Mesenchymal stem cell (in vitro differentiated cells and primary cell): ENCODE measurements at places on chromosomes 5 and 9.

- H3K4me3 ChIP-seq: no peak overlapping the region
- H3K27me3 ChIP-seq: no peaks in the 10 kb centered on the region
- DNase-seq: no peak
- H3K36me3 ChIP-seq: no peaks in the 10 kb centered on the region
- no peak overlapping the region for H3K27ac ChIP-seq
- peaks cover 20% of the 10 kb centered on the region for H3K4me1 ChIP-seq
These were observed 4.6 kb downstream of the BICD2 start for GRCh38 chr9:92760070-92760469.

DNA sequence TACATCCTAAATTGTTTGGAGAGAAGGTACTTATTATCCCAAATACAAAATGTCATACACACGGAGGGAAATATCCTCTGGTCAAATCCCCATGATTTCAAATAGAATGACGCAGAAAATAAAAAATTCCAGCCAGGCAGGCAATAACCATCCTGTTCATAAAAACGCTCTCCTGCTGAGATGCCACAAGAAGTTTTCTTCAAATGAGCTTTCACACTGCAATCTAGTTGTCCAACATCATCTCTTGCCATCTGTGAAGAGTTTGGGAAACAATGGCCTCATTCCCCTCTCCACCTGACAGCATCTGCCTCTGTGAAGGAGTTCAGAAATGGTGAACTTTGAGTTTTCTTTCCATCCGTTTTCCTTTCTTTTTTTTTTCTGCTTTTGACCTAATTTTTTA lies 83.3 kb upstream of the SLC30A5 start:
- H3K36me3 ChIP-seq: no peaks in the 10 kb centered on the region
- H3K4me1 ChIP-seq: peaks cover 4% of the 10 kb centered on the region
- H3K27ac ChIP-seq: peak overlapping the region; percentile 67
- H3K27me3 ChIP-seq: peaks cover 13% of the 10 kb centered on the region

- H3K27me3 ChIP-seq: no peaks in the 10 kb centered on the region
- peak; percentile 37 for DNase-seq
- H3K4me1 ChIP-seq: no peaks in the 10 kb centered on the region
These were observed 424.7 kb downstream of the RAB3C start for GRCh38 chr5:59007460-59008063.

DNA sequence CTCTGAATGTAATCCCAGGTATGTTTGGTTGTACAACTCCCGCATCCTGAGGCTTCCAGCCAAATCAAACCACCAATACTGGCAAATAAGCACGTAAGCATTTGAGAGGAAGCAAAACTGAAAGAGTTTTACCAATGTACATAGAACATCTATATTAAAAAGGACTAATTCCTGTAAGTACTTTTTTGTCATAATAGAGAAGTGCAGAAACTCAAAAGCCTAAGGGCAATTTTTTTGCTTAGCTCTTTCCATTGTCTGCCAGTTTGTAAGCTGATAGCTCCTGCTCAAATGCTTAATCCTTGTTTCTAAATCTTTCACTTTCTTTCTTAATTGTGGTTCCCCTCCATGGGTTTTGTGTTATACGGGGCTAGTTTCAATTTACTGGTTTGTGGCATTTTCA lies 1151.8 kb downstream of the CDH12 start:
- H3K36me3 ChIP-seq: no peaks in the 10 kb centered on the region
- no peaks in the 10 kb centered on the region for H3K4me1 ChIP-seq
- no peak for DNase-seq
- H3K27ac ChIP-seq: no peak overlapping the region

DNA sequence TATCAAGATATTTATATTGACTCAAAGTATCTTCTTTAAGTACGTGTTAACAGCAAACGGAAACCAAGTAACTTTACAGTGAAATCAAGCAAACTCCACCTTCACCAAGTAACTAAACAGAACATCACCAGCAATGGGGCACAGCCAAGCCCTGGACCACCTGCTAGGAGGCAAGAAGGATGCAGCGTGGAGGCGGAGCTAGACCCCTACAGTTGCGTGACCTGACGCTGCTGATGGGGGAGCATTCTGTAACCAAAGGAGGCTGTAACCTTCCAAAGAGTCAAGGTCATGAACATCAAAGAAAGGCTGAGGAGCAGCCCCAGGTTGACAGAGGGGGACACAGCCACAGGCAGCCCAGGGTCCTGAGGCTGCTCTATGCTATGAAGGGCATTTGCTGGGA lies 6.1 kb downstream of the VAV2 start:
- no peak overlapping the region for H3K27ac ChIP-seq
- no peaks in the 10 kb centered on the region for H3K36me3 ChIP-seq
- peaks cover 61% of the 10 kb centered on the region for H3K4me1 ChIP-seq

DNA sequence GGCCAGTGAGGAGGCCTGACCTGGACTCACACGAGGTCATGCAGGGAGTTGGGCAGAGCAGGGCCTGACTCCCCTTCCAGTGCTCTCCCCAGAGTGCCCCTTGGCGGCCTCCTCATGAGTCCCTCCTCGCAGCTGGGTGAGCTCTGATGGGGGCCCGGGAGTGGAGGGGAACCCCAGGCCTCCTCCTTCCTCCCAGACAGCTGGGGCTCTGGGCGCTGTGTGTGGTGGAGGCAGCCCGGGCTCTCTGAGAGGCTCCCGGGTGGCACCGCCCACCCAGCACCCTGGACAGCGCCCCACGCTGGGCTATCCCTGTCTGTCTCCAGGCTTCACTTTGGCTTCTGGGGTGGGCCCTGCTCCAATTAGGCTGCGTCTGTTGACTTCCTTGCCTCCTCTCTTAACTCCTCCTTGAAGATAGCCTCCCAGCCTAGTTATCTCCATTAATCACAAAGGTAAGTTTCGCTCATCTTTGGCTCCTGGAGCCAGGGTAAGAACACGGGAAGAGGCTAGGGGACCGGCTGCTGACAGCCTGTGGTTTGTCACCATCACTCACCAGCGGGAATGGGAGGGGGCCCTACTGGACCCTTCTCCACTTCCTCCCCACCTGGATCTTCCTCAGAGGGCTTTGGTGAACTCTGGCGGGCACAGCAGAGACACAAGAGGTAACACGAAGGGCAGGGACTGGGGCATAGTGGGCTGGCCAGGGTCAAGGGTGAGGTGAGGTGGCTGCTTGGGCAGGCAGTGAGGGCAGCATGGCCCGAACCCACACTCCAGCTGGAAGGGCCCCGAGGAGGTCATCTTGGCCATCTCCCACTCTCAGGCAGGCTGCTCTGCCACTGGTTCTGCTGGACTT lies 13.1 kb downstream of the PSD2 start:
- no peaks in the 10 kb centered on the region for H3K36me3 ChIP-seq
- H3K27me3 ChIP-seq: peaks cover 75% of the 10 kb centered on the region
- no peak overlapping the region for H3K4me3 ChIP-seq
- no peak overlapping the region for H3K27ac ChIP-seq
- no peaks in the 10 kb centered on the region for H3K4me1 ChIP-seq

DNA sequence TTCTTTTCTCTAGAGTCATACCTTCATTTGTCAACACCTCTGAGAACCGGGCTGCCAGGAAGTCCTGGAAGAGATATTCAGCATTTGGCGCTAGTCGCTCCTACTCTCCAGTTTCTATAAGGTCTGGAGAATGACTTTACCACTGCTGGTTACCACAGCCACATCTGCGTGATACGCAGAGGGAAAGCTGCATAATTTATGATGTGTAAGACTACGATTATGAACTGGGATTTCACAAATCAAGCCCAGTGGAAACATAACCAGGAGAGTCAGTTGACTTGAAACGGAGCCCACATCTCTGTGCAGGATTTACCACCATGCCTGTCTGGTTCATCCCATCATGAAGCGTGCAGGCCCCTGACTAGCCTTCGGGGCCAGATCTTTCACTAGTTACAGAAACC lies 72.6 kb downstream of the FGF1 start:
- no peaks in the 10 kb centered on the region for H3K27me3 ChIP-seq
- no peaks in the 10 kb centered on the region for H3K4me1 ChIP-seq
- no peaks in the 10 kb centered on the region for H3K36me3 ChIP-seq
- H3K27ac ChIP-seq: no peak overlapping the region
- DNase-seq: no peak

GRCh38 chr9:81079055-81079454 lies 610.3 kb downstream of the TLE1 start:
- H3K4me3 ChIP-seq: no peak overlapping the region
- no peaks in the 10 kb centered on the region for H3K36me3 ChIP-seq
- no peaks in the 10 kb centered on the region for H3K4me1 ChIP-seq
- H3K27me3 ChIP-seq: no peaks in the 10 kb centered on the region

DNA sequence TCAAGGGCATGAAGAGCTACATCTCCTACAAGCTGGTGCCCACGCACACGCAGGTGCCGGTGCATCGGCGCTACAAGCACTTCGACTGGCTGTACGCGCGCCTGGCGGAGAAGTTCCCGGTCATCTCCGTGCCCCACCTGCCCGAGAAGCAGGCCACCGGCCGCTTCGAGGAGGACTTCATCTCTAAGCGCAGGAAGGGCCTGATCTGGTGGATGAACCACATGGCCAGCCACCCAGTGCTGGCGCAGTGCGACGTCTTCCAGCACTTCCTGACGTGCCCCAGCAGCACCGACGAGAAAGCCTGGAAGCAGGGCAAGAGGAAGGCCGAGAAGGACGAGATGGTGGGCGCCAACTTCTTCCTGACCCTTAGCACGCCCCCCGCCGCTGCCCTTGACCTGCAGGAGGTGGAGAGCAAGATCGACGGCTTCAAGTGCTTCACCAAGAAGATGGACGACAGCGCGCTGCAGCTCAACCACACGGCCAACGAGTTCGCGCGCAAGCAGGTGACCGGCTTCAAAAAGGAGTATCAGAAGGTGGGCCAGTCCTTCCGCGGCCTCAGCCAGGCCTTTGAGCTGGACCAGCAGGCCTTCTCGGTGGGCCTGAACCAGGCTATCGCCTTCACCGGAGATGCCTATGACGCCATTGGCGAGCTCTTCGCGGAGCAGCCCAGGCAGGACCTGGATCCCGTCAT lies 1.4 kb downstream of the SNX18 start:
- no peak overlapping the region for H3K27ac ChIP-seq
- H3K4me3 ChIP-seq: peak overlapping the region; percentile 89
- no peak for DNase-seq
- peaks cover 28% of the 10 kb centered on the region for H3K36me3 ChIP-seq

DNA sequence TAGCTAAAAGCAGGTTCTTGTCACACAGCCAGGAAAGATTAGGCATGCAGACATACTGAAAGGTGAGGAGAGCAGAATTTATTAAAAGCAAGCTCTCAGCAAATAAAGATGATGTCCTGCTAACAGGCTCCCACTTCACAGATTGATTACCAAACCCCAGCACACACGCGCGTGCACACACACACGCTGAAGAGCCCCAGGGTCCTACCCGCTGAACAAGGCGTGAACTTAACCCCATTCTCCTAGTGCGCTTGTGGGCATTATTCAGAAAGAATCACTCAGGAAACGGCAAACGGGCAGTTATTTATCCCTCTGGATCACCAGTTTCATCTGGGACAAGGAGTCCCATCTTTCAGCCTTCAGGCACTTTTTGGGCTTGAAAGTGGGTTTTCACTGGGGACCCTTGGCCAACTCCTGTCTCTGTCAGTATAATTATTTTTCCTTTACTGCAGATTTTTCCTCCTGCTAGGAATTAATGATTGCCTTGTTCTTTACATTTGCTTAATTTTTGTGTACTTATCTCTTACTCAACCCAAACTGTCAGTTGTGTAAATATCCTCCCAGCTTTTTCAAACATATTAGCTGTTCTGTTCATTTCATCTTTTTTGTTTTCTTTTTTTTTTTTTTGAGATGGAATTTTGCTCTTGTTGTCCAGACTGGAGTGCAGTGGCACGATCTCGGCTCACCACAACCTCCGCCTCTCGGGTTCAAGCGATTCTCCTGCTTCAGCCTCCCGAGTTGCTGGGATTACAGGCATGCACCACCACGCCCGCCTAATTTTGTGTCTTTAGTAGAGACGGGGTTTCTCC lies 92.6 kb downstream of the RIC1 start:
- peaks cover 11% of the 10 kb centered on the region for H3K36me3 ChIP-seq
- DNase-seq: no peak
- no peaks in the 10 kb centered on the region for H3K27me3 ChIP-seq
- no peak overlapping the region for H3K4me3 ChIP-seq

DNA sequence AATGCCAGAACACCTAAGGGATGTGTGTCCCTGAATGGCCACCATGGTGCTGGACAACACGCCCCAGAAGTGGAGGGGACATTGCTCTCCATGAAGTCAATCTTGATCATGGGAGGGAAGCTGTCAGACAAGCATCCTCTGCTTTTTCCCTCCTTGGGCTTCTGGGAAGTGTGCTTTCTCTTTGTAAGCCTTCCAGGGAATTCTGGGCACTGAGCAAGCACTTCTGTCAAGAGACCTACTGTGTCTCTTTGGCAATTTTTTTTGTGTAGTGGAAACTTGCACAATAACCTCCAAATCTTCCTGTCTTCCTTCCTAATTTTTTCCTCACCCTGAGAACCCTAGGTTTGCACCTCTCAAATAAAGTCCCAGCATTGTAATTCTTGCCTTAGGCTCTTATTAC lies 132.0 kb downstream of the SEC61B start:
- H3K4me3 ChIP-seq: no peak overlapping the region
- H3K4me1 ChIP-seq: no peaks in the 10 kb centered on the region
- peak; percentile 50 for DNase-seq
- no peak overlapping the region for H3K27ac ChIP-seq
- no peaks in the 10 kb centered on the region for H3K27me3 ChIP-seq
- H3K36me3 ChIP-seq: no peaks in the 10 kb centered on the region

DNA sequence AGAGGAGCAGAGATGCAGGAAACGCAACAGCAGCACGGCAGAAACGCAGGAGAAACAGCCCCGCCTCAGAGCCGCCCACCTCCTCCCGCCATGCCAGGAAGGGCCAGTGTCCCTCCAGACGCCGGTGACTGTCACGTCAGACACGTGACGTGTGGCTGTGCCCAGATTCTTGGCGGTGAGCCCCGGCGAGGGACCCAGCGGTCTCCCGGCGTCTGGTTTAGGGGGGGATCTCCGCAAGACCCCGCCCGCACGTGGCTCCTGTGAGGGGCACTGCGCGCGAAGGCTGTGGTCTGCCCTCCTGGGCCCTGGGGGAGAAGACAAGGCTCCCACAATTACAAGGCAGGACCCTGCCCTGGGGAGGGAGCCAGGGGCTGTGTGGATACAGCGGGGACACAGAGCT lies 2.4 kb upstream of the LCN8 start:
- H3K27me3 ChIP-seq: peaks cover 45% of the 10 kb centered on the region
- H3K4me3 ChIP-seq: no peak overlapping the region
- no peak for DNase-seq
- no peak overlapping the region for H3K27ac ChIP-seq
- peaks cover 7% of the 10 kb centered on the region for H3K4me1 ChIP-seq

GRCh38 chr5:94793113-94793815 lies 174.8 kb downstream of the SLF1 start:
- H3K4me3 ChIP-seq: no peak overlapping the region
- peak overlapping the region; percentile 31 for H3K27ac ChIP-seq
- no peaks in the 10 kb centered on the region for H3K4me1 ChIP-seq
- peak; percentile 99 for DNase-seq

GRCh38 chr9:93509084-93509483 lies 55.7 kb upstream of the FAM120AOS start:
- DNase-seq: no peak
- H3K27me3 ChIP-seq: no peaks in the 10 kb centered on the region
- H3K36me3 ChIP-seq: peaks cover 11% of the 10 kb centered on the region
- H3K27ac ChIP-seq: no peak overlapping the region
- no peak overlapping the region for H3K4me3 ChIP-seq
- H3K4me1 ChIP-seq: peaks cover 15% of the 10 kb centered on the region
